Activated T-helper 17 cell treated with anti-CD3 and anti-CD28 coated beads, Interleukin-2, amount 50 U/mL, for 72 hours (primary cell): ENCODE measurements at places on chromosomes 3 and 15. TPM values are rescaled to one million over a fixed set of nuclear protein-coding genes. Genes with fewer than 3 reads are reported as not detected.

Gene PAK2
- total RNA-seq, result 108 TPM

Gene PLCL2
- total RNA-seq, result 15.1 TPM

Gene ALDH1A2
- 1.1 TPM for total RNA-seq

Gene CX3CR1
- total RNA-seq, result 0.37 TPM

Gene RPL14
- 3,227 TPM for total RNA-seq

Gene THRB
- not detected for total RNA-seq

Gene ARHGEF26
- 0.13 TPM for total RNA-seq

Gene FES
- total RNA-seq, result 98.5 TPM

Gene CCR8
- 0.87 TPM for total RNA-seq

Gene USP50
- total RNA-seq, result not detected

Gene GOLGA8M
- 0.53 TPM for total RNA-seq

Gene ARRDC4
- total RNA-seq, result 0.71 TPM

GRCh38 chr3:145898487-145898886 lies 262.5 kb downstream of the PLOD2 start:
- no peak for ATAC-seq

GRCh38 chr3:29242296-29242695 lies 38.6 kb upstream of the RBMS3 start:
- ATAC-seq, result no peak

DNA sequence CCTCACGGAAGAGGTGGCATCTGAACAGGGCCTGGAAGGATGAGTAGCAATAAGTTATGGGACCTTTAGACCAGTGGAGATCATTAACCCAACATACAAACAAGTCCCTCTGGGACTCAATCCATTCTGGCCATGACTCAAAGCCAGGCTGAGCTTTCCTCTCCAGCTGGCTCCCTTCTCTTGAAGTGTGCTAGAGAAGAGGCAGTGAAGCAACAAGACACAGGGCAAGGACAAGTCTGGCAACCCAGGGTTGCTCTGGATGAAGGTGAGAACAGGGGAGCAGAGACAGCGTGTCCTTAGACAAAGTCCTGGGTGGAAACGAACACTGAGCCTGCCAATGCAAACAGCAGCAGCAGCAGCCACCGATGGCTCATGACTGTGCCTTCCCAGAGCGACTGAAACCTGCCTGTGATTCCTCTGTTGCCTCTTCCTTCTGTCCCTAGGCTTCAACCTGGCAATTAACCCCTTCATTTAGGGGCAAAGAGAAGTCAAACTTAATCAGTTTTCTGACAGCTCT lies 86.8 kb downstream of the BDH1 start:
- no peak for ATAC-seq

DNA sequence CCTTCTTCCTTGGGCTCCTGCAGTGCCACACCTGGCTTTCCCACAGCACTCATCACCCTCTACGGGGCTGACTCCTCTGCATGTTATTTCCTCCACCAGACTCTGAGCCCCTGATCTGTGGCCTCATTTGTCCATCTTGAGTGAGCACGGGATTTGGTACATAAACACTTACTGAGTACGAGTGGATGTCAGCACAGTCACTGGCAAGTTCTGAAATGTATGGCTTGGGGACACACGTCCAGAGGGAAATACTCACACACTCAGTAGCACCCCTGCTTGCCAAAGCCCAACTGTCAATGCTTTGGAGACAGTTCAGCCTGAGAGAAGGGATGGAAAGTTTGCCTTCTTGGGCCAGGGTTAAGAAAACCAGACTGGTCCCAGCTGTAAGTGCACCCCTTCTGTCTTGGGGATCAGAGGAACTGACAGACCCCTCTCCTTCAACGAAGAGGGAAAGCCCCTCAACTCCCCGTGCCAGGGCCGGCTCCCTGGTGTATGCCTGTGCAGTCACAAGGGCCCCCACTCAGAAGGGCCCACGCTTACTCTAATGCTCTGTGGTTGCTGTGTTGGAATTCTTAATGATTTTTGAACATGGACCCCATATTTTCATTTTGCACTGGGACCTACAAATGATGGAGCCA lies 71.9 kb downstream of the UMPS start:
- no peak for ATAC-seq

DNA sequence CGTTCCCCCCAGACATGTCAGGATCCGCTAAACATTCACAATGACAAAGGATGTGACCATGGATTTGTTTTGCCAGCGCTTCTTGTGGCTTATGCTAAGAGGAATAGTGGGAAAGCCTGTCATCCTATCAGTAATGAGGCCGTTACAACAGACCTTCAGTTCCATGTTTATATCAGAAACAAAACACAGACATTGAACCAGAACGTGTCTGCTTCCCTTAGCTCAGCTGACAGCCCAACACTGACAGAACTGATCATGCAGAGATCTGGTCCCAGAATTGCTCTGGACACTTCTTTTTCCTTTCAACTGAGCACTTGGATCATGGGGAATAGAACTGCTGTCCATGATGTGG lies 58.3 kb upstream of the MYZAP start:
- ATAC-seq, result no peak

DNA sequence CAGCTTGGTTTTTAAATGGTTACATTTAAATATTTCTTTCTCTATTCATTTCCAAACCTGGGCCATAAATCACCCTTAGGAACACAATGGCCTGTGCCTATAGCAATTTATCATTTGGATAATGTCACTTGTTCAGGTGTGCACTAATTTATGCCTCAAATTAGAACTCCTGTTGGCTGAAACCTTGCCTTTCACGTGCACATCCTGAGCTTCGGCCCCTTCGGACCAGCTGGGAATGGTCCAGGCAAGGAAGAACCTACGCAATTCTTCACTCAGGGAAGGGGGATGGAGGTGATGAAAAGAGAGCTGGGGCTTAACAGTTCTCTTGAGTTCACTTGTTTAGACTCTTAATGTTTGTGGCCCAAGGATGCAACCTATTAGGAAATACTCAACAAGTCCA lies 324.1 kb upstream of the ICE2 start:
- ATAC-seq, result no peak

DNA sequence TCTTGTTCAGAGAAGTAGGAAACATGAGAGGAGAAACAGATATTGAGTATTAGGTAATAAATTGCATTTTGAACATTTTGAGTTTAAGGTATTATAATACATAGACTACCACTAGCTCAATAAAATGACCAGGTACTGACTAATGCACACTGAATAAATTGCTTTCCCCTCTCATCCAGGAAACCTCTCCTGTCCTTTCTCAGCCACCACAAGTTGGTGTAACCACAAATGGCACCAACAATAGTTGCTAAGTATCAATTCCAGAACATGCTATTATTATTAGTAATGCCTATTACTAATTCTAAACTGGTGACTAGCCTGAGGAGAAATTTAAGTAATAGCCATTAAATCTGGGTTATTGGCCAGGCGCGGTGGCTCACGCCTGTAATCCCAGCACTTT lies 47.3 kb upstream of the XRN1 start:
- no peak for ATAC-seq

- ATAC-seq, result no peak
Observed at GRCh38 chr3:103126115-103126514, 691.3 kb downstream of the ZPLD1 start.

DNA sequence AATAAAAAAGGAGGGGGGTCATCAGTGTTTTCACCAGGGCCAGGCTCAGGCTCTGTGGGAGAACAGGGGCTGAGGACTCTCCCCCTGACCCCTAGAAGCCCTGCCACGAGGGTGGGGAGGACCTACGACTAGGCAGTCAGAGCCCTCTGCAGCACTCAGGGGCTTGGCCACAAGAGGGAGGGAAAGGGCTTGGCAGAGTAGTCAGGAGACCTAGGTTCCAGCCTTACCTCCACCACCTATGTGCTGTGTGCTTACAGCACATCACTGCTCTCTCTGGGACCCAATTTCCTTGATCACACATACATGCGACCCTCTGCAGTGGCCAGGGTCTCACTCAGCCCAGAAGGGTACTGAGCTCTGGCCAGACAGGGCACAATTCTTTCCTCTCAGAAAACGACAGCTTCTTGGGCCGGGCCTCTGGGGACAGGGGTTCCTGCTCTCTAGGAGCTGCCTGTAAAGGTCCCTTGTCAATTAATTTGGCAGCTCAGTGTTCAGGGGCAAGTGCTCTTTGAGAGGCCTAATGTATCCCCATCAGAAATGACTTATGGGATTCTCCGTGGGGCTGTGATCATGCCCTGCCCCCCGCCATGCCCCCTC lies 16.4 kb upstream of the SKIC8 start:
- ATAC-seq, result no peak

- no peak for ATAC-seq
Observed at GRCh38 chr3:72872183-72872582, 15.7 kb upstream of the GXYLT2 start.

DNA sequence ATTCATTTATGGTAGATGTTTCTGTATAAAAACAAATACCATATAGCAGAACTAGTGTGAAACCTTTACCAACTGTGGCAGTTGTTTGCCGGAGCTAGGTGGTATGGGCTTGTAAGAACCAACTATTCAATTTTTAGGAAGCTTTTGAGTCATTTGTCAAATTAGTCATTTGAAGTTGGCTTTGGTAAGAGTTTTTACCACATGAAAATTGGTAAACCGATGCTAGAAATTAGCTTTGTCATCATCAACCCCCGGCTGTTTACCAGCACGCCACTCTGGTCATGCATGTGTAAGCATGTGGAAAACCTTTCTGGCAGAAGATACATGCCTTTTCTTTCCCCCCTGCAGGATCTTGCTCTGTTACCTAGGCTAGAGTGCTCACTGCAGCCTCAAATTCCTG lies 63.3 kb downstream of the IL1RAP start:
- peak; percentile 87 for ATAC-seq

- peak; percentile 96 for ATAC-seq
Observed at GRCh38 chr3:89107461-89108290, at the start of gene EPHA3. Gene EPHA3, plus strand, starts transcription at chr3:89107621. Its CDS starts 128 bp downstream, at chr3:89107749.

GRCh38 chr15:92910451-92910850 lies 10.3 kb downstream of the CHD2 start:
- ATAC-seq, result peak; percentile 0

DNA sequence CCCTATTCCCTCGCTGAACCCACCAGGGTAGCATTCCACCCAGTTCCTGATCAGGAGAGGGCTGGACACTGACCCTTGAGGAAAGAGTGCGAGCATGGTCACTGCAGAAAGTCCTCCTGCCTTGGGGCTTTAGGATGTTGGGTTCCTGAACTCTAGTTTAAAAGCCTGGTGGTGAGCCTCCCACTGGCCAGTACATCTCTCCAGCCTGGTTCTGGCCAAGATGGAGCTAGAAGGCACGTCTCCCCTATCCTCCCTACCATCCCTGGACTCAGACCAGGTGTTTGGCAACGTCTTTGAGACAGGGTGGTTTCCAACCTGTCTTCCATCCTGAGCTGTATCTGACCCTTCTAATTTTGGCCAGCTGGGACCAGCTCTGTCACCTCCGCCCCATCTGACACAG lies 31.4 kb downstream of the NBEAL2 start:
- ATAC-seq, result no peak

DNA sequence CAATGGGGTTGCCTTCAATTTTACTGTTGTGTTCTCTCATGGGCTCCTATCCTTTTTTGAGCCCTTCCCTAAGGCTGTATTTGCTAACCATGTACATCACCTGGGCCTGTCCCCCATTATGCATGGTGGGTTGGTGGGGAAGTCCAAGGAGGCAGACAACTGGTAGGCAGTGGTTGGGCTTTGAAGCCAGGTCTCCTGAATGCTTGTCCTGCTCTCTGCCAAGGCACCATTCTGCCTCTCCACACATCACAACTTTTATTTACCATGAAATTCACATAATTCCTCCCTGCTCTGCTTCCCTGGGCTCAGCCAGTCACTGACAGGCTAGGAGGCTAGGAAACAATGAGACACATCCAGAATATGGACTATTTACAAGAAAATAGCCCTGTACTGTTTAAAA lies 41.0 kb upstream of the COPB2 start:
- no peak for ATAC-seq

DNA sequence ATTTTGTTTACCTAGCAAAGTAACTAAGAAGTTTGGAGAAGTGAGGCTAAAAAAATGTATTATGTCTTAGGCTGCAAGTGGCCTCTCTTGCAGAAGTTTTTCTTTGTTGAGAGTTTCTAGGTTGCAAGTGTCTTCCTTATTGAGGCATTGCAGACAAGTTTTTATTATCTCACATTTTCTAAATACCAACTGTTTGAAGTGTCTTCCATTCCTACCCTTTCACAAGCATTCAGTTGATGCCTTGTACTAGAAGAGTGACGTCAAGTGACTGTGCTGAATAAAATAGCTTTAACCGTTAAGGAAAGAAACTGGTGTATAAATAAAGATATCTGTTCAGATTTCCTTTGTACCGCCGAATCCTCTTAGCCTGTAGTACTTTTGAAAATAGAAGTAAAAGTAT lies 123.3 kb downstream of the ALCAM start:
- ATAC-seq, result no peak

GRCh38 chr3:47912006-47912504 lies 104.2 kb downstream of the MAP4 start:
- no peak for ATAC-seq

DNA sequence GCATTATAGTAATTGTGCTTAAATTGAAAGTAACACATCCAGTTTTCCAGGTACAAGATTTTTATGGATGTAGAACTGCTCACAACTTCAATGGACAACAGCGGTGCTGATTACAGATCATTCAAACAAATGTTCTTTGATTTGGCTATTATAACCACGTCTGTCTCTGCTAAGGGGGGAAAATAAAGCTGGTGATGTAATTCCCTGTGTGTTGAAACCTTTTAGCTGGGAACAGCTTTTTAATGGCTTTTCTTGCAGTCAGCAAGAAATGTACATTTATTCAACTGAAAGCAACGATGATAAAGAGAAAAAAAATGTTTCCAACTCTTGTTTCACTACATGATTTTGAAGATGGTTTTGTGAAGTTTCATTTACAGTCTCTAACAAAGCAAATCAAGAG lies 431.9 kb upstream of the AGTR1 start:
- ATAC-seq, result no peak

- ATAC-seq, result no peak
Observed at GRCh38 chr3:184688251-184688881, 23.5 kb downstream of the MAGEF1 start.

GRCh38 chr3:153232851-153233271 lies 70.8 kb downstream of the RAP2B start:
- no peak for ATAC-seq

DNA sequence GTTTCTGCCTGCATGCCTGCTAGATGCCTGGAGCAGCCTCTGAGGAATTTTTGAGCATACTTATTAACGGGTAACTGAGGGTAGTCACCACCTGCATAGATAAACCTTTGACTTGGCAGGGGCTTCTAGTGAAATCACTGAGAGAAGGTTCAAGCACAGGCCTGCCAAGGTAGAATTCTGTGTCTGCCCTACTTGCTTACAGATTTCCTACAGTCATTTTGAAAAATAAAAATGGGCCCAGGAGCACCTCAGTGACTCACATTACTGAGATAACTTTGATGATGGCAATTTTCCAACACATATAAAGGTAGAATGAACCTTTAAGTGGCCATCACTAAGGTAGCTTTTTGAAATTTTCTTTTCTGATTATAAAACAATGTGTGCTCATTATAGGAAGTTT lies 10.8 kb downstream of the CRTAP start:
- ATAC-seq, result peak; percentile 92

- no peak for ATAC-seq
Observed at GRCh38 chr3:131324923-131325322, 56.7 kb upstream of the NUDT16 start.
